ENCODE measurements at places on chromosomes 7 and 10.

- DNase-seq = no peak
Measured at GRCh38 chr7:101924171-101924570, 106.7 kb downstream of the CUX1 start.

GRCh38 chr10:104424719-104425118 lies 71.1 kb downstream of the CFAP58 start:
- DNase-seq = no peak

GRCh38 chr7:44698046-44698580 lies 50.5 kb upstream of the ZMIZ2 start:
- no peak for DNase-seq

DNA sequence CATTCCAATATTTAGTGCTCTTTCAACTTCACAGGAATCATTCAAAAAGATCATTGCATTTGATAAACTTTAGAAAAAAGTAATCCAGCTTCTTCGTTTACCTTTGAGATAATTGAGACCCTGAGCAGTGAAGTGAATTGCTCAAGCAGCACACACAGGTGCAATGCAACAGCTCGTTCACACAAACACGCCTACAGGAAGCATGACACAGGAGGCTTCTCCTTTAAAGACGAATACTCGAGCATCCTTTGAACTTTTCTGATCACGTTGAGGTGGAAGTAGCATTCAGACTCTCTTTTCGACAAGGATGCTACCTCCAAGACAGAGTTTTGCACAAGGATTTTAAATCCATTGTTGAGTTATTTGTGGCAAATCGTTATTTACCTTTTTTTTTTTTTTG lies 18.0 kb upstream of the RSU1 start:
- DNase-seq = no peak

- DNase-seq = no peak
Measured at GRCh38 chr7:85896531-85896930, 709.7 kb upstream of the SEMA3D start.

- no peak for DNase-seq
Measured at GRCh38 chr10:104437226-104437625, 83.6 kb downstream of the CFAP58 start.

DNA sequence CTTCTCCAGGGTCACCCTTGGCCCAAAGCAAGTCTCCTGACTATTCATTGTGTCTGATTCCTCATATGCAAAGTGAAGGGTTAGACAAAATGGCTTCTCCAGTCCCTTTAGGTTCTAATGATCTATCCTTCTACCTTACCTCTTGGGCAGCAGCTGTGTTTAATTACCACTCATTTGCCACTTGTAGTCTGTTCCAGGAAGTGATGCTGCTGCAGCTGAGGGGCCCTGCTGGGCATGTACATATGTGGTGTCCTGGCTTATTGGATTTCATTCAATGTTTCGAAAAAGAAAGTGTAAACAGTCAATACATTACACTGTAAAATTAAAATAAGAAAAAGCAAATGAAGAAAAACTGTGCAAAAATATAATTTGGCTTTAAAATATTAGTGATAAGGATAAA lies 36.6 kb downstream of the SCIN start:
- DNase-seq = no peak

All from T-helper 9 cell (primary cell).